ENCODE measurements at places on chromosomes 7 and 10.

- no peak for DNase-seq
Measured at GRCh38 chr10:129958629-129959543, 5.2 kb downstream of the EBF3 start.

DNA sequence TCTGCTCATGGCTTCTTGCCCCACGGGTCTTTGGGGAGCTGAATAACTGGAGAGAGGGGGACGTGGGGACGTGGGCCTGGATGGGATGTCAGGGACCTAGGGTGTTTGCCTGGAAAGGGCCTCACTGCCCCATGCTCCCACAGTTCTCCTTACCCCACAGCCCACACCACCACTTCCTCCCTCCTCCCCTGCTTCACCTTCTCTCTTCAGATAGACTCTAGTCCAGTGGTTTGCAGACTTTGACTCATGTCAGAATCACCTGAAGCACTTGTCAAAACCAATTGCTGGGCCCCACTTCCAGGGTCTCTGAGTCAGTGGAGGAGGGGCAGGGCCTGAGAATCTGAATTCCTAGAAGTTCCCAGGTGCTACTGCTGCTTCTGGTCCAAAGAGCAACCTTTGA, 327.4 kb downstream of the RPS24 start:
- DNase-seq: no peak

GRCh38 chr7:17242504-17242903, 55.9 kb upstream of the AHR start:
- no peak for DNase-seq

- DNase-seq: no peak
Measured at GRCh38 chr10:14532473-14533251, 201.9 kb upstream of the FRMD4A start.

DNA sequence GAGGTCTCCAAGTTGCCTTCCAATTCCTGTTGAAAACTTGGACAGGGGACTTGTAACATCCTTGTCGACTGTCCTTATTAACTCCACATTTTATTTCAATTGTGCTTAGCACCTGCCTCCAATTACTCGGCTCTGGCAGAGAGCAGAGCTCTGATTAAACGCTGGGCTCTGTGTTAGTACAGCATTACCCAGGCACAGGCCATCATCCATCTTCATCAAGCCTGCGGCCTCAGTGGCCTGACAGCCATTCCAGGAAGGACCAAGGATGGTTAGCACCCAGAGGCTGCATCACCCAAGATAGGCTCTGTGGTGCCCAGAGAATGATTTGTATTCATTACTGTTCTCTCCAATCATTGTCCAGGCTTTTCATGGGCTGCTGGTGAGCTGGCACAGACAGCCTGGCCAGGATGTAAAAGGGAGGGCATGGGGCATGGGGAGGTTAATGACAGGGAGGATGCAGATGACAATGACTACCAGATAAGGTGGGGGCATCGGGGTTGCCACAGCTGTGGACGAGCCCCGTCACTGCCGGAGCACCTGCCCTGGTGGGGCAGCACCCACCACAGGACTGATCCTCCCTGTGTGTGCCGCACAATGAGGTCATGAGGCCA, 123.3 kb downstream of the PTPN20 start:
- DNase-seq: no peak

DNA sequence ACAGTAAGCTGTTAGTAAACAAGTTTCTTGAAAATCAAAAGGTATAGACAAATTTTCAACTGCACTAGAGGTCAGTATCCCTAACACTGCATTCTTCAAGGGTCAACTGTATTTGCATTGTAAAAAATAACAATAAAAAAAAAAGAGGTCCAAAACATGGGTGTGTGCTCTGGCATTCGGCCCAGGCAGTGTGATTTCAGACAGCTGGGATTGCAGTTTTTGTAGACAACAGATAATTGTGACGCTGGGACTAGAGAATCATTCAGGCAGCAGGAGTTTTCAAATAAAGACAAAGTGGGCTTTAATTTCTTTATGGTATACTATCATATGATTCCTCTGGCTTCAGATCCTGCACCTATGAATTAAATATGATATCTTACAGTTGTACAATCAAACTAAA, 543.2 kb upstream of the SEMA3D start:
- no peak for DNase-seq

DNA sequence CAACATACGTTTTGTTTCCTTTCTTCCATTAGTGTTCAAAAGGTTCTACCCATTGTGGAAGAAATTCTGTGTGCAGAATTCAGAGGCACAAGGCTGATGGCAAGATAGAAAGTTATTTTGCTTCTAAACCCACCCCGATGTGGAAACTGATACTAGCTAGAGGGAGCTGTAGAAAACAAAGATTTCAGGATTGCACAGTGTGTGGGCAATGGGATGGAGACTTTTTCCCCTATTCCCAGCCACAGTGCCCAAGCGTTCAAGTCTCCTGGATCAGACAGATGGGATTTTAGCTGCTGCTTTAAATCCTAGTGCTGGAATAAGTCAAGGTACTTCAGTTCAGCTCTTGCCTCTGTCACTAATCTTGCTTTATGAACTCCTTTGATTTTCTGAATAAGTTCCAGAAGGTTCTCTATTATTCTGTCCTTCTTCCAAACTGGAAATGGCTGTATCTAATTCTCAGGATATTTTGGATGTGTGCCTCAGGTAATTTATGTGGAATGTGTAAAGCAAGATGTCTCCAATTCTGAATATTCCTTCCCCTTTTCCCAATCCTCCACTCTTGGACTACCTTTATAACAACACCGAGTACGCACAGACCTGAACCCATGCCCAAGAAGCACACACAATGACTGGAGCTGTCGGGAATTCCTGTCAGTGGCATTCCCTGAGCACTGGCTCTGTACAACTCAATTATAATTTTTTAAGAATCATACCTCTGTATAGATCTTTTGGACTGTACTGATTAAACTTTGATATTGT, 473.0 kb downstream of the PLXDC2 start:
- no peak for DNase-seq

- no peak for DNase-seq
Measured at GRCh38 chr10:110613996-110614495, 30.1 kb upstream of the RBM20 start.

- no peak for DNase-seq
Measured at GRCh38 chr10:63605197-63605967, 84.2 kb downstream of the REEP3 start.

DNA sequence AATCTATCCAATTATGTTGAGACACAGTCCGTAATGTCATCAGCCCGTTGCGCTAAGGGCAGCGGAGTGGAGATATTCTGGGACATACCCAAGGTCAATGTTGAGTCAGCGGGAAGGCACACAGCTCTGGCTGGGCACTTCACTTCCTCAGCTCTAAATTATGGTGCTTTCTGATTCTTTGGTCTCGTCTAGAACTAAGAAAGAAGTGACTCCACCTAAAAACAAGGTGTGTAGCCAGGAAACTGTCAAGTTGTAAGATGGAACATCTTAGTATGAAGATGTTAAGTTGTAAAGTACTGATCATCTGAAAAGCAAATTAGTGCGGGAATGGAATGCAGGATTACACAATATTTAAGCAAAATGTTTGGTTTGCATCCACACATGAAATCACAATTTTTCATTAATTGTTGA, 43.1 kb downstream of the BAIAP2L1 start:
- DNase-seq: no peak

DNA sequence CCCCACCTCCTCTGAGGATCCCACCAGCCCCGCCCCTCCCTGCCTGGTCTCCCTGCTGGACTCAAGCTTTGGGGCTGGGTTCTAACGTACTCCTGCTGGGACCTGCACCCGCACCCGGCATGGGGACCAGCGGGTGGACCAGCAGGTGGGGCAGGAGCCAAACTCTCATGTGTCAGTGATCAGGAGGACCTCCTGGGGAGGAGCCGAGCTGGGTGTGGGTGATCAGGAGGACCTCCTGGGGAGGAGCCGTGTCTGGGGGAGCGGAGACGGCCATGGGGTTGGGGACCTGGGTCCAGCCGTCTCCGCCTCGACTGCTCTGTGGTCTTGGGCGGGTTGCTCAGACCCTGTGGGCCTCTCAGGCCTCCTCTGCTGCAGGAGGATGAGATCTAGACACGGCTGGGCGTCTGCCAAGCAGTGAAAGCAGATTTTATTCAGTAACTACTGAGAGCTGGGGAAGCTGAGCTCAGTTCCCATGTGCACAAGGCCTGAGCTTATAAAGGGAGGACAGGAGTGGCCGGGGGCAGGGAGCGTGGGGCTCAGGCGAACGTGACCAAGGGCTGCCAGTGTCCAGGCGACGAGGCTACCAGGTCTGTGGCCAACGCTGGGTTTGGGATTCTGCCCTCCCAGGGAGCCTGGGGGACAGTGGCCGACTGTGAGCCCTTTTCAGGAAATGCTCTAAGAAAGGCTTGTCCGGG, 33.6 kb upstream of the UTF1 start:
- no peak for DNase-seq

GRCh38 chr7:55517191-55517633, 55.1 kb downstream of the VOPP1 start:
- no peak for DNase-seq

DNA sequence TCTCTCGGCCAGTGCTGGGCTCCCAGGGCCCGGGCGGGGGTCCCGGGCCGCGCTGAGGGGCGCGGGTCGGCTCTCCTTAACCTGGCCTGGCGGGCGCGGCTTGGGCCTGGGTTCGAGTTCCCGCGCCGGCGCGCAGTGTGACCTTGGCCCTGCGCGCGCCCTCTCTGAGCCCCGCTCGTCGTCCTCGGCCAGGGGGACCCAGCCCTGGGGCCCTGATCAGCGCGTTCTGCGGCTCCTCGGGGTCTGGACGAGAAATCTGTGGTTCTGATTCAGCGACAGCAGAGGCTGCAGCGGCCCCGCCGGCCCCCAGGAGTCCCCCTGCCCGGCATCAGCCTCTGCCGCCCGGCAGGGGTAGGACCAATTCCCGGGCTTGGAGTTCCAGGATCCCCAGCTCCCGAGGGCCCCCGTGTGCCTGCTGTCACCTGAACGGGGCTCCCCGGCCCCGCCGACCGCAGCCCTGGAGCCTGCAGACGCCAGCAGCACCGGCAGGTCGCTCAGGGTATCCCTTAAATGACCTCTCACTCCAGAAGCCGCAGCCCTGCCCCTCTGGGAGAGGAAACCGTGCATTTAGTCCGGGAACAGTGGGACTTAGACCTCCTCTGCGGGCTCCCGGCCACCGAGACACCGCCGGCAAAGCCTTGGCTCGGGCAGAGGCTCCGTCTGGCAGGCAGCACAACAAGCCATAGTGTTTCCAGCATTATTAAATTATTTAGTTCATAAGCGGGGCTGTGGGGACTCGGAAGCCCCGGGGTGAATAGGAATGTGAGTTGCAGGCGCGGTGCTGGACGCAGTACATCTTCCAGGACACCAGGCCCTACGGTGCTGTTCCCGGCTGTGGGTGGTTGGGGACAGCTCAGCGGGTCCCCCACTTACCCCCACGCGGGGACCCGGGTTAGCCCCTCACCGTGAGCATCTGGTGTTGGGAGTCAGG, 572 bp downstream of the CHST12 start:
- no peak for DNase-seq

GRCh38 chr7:126499481-126499880, 753.3 kb downstream of the GRM8 start:
- DNase-seq: no peak

GRCh38 chr10:87942884-87943527, 79.6 kb downstream of the PTEN start:
- no peak for DNase-seq

Measured in effector memory CD4-positive, alpha-beta T cell (primary cell).